ENCODE measurements at places on chromosomes 16 and 17.

- DNase-seq: no peak
These were observed 287.3 kb upstream of the FOXF1 start for GRCh38 chr16:86222965-86223551.

DNA sequence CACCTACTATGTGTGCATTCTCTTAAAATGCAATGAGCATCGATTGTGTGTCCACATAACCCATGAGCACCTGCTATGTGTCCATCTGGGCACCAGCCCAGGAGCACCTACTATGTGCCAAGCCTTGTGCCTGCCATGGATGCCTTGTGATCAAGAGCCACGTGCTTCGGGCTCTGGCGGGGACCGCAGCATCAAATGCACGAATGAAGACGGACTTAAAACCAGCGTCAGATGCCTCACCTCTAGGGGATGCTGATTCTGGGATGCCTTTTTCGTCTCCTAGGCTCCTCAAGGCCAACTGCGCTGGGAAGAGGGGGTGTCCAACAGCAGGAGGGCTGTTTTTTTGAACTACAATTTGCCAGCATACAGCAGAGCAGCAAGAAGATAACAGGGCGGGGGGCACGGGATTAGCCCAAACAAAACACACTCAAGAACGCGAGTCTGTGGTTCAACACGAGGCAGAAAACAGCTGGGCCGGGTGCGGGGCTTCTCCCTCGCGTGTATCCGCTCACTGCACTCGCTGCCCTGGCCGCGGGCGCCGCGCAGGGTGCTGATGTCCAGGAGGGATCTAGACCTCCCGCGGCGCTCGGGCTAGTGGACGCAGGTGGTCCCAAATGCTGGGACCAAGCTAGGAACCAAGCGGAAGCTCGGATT is 1.2 kb upstream of the GLIS2 start:
- peak; percentile 90 for DNase-seq

- DNase-seq: peak; percentile 19
These were observed 31.9 kb downstream of the BAIAP2 start for GRCh38 chr17:81066771-81067315.

DNA sequence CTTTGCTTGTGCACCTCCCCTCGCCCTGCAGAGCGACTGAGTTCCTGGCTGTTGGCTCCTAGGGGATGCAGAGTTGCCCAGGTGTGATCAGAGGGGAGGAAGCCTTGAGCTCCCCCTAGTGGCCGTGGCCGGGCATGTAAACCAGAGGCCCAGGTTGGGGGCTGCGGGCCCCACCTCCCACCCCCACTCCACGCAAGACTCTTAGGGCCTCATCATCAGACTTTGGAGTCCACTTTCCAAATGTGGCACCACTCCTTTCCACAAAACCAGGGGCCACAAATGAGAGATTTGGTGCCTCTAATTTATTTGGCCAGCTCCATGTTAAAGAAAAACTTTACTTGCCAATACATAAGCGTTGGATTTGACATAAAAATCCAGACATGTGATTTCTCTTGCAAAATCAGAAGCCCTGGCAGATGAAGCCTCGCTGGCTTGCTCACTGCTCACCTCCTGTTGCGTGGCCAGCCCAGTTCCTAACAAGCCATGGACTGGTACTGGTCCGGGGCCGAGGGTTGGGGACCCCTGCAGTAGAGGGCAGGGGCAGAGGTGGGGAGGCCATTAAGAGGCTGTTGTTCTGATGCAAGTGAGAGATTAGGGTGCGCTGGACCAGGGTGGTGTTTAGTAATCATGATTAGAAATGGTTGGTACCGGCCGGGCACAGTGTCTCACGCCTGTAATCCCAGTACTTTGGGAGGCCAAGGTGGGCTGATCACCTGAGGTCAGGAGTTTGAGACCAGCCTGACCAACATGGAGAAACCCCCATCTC is 28.7 kb upstream of the GAS7 start:
- DNase-seq: peak; percentile 57

GRCh38 chr17:51056813-51057510 is 63.7 kb downstream of the SPAG9 start:
- peak; percentile 50 for DNase-seq

GRCh38 chr16:14528306-14528705 is 101.8 kb downstream of the PARN start:
- DNase-seq: no peak

GRCh38 chr16:56748191-56748590 is 18.3 kb downstream of the NUP93 start:
- DNase-seq: peak; percentile 18

GRCh38 chr17:17424552-17424951 is 52.2 kb upstream of the MED9 start:
- no peak for DNase-seq

- no peak for DNase-seq
These were observed 36.4 kb downstream of the HEATR3 start for GRCh38 chr16:50102051-50102746.

GRCh38 chr16:2912330-2913199 is 834 bp downstream of the FLYWCH1 start:
- DNase-seq: peak; percentile 57

GRCh38 chr16:86142801-86143236 is 243.9 kb downstream of the IRF8 start:
- DNase-seq: no peak

DNA sequence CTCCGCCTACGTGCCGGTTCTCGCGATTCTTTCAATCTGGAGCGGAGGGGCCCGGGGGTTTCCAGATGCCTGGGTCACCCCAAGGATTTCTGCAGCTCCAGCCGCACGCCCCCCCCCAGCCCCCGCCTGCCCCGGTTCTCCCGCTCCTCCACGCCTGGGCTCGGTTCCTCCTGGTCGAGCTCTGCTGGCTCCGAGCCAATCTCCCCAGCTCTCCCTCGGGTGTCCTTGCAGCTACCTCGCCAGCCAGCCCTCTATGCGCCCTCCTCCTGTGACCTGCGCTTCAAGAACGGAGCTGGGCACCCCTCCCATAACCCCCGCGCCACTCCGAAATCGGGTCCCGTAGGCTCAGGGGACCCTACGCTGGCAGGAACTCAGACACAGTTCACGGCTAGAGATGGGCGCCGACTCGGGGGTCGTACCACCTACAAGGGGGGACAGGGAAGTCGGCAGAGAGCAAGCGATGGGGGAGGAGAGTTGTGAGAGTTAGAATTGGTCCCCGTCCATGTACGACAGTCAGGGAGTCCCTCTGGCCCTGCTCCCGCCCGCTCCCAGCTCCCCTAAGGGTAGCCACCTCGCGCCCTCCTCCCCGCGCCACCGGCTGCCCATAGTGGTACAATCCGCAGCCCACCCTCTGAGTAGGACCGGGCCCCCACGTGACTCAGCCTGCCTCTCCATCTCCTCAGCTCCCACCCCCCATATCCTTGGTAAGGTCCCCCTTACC is 961 bp downstream of the FGF11 start:
- DNase-seq: peak; percentile 95

DNA sequence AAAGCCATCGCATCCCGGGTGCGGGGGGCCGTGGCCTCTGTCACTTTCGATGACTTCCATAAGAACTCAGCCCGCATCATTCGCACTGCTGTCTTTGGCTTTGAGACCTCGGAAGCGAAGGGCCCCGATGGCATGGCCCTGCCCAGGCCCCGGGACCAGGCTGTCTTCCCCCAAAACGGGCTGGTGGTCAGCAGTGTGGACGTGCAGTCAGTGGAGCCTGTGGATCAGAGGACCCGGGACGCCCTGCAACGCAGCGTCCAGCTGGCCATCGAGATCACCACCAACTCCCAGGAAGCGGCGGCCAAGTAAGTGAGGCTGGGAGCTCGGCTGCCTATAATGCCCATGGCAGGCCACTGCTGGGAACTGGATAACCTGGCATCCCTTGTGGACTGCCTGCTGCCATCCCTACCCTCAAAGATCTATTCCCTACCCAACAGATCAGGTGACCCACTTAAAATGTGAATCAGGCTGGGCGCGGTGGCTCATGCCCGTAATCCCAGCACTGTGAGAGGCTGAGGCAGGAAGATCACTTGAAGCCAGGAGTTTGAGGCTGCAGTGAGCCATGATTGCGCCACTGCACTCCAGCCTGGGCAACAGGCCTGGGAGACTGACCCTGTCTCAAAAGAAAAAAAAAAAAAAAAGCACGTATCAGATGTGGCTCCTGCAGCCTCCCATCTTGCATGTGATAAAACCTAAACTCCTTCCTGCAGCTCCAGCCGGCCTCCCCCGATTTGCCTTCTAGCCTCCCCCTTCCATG is 18.3 kb downstream of the CDIPT start:
- no peak for DNase-seq

DNA sequence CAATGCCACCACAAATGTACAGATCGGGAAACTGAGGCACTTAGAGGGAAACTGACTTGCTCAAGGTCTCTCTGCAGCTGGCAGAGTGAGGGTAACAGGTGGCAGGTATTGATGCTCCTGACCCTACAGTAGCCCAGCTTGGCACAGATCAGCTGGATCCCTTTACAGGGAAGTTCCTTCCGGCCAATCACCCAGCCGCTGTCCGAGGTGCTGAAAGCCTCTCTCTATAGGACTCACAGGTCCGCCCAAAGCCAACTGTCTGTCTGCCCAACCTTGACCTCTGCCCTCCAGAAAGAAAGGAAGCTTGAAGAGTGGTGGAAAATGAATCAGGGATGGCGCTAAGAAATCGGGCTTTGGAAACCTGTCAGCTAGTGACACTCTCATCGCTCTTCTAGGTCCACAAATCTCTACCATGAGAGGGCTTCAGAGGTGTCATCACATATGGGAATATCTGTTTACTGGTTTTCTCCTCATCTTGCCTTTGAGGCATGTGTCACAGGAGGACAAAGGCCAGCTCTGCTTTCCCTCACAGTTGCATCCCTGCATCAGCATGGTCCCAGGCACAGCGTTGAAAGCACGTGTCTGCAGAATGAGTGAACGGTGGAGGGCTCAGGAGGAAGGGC is 246.2 kb downstream of the KATNIP start:
- DNase-seq: no peak

- no peak for DNase-seq
These were observed 3.5 kb downstream of the CTRL start for GRCh38 chr16:67928147-67928546.

DNA sequence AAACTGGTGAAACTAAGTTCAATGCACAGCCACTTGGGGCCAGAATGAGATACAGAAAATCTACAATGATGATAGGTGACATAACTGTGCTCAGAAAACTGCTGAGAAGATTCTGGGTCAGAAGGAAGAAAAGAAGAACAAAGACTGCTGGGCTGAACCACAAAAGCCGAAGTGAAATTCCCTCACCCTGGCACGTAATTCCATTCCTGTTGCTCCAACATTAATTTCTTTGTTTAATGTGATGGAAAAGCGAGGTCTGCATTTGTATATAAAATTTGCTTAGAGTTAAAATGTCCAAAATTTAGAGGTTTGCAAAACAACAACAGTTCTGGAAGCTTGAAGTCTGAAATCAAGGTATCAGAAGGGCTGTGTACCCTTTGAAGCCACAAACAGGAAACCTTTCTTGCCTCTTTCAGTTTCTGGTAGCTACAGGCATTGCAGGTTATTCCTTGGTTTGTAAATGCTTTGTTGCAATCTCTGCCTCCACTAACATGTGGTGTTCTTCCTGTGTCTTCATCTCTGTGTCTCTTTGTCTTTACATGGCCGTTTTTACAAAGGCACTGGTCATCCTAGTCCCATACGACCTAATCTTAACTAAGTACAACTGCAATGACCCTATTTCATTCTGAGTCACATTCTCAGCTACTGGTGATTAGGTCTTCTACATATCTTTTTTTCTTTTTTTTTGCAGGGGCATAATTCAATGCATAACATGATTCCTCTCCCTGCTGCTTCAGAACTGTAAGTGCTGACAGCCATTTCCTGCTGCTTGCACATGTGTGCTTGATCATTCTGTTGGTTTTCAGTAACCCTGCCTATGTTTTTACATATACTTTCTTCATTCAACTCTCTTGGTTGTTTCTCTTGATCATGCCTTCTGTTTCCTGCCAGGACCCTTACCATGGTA is 603.0 kb upstream of the CDH8 start:
- DNase-seq: no peak

DNA sequence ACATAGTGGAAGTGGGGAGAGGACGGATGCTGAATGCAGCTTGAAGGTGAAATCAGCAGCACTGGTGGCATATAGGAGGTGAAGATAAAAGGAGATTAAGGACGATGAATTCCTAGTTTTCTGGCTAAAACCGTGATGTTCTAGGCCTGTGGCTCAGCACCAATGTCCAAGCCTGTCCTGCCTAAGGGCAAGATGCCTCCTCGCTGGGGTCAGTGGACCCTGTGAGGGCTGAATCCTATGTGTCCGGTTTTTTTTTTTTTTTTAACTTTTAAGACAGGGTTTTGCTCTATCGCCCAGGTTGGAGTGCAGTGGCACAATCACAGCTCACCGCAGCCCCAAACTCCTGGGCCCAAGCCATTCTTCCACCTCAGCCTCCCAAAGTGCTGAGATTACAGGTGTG is 12.8 kb downstream of the CPNE2 start:
- DNase-seq: no peak

DNA sequence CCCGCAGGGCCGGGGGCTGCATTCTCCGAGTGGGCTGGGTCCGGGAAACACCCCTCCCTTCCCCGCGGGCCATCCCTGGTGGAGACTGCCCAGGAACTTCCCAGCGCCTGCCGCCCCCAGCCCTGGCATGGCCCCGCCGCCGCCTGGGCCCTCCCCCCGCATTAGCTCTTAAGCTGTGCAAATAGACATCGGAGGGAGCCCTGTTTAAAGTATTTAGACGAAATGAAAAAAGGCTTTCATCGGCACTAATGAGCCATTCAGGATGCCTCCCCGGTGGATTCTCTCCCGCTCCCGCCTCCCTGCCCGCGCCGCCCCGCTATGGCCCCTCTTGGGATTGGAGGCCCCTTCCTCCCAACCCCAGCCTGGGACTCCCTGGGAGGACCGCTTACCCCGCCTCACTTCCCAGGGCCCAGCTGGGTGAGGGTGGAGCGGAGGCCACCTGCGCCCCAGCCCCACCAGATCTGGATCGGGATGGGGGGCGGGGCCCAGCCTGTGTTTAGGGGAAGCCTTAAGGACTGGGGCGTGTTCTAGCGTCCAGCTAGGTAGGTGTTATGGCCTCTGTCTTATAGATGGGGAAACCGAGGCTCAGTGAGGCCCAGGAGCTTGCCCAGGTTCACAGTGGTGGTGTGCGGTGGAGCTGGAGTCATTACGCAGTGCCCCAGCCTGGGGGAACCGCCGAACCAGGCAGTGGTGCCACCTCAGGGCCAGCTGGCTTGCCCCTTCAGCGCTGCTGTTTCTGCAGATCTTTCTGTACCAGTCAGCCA is 19.7 kb downstream of the SEZ6 start:
- DNase-seq: peak; percentile 69

DNA sequence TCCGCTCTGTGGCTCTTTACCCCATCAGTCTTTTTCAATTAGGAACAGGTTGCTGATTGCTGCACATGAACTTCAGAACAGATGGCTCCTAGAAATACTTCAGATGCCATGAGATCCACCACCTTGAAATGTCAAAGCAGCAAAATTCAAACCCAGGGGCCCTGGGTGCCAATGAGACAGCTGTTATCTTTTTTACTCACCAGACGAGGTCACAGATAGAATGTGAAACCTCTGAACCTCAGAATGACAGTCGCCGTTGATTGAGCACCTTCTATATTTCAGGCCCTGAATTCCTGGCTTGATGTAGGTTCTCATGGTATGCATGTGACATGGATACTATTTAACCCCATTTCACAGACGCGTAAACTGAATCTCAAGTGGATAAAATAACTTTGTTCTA is 63.0 kb downstream of the MAF start:
- DNase-seq: no peak

Data from retina (tissue), 1 donor.